ENCODE measurements at places on chromosomes 13 and 19.

DNA sequence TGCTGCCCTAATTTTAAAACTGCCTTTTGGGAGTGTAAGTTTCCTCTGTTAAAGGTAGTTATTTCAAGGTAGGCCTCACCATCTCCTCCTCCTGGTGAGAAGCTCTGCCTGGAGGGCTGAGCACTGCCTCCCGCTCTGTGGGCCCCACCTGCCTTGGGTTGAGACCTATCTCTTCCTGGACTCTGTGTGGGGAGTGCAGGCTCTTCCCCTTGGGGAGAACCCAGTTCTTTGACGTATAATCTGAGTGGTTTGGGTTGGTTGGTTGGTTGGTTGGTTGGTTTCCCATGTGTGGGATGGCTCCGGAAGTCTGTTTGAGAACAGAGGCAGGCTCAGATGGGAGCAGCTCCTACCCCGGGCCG, 39.1 kb downstream of the ACTN4 start:
- peak; percentile 69 for DNase-seq

DNA sequence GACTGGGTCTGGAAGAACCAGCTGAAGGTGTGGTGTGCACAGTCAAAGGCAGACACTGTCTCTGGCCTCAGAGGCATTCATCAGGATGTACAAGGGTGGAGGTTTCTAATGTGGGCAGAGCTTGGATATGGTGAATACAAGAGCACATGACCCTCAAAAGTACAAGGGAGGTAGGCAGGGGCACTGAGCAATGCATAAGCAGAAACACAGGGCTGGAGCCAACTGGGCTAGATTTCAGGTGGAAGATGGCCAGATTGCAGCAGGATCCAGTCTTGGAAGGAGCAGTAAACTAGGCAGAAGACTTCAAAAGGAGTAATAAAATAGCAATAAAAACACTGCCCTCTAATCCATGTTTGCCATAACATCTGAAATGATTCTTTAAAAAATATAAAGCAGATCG, 417.1 kb downstream of the OLFM4 start:
- no peak for DNase-seq

- DNase-seq, result no peak
These were observed 47.5 kb downstream of the WASF3 start for GRCh38 chr13:26604784-26605545.

GRCh38 chr13:99506634-99507033, 5.4 kb downstream of the TM9SF2 start:
- DNase-seq, result no peak

DNA sequence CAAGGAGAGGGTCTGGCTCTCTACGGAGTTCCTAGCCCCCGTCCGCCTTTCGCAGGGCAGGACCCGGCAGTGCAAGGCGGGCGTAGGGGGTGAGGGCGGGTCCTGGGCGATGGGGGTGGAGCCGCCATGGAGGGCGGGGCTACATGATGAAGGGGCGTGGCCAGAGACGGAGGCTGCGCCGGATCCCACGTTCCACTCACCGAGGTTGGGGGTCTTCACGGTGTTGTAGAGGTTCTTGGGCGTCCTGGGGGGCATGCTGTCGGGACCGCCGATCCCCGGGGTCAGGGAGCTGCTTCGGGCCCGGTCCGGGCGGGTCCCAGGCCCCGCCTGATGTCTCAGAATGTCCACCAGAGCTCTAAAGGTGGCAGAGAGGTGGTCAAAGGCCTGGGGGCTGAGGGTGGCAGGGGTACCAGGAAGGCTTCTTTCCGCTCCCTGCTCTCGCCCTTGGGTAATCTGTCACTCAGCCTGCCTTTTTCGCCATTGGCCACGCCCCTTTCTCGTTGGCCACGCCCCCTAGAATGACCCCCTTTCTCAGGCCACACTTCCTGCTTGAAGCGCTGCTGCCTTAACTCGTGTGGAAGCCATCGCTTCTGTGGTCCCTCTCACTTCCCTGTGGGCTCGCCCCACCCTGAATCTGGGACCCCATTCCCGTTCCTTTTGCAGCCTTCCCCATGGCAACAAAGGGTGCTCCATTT, 2.5 kb downstream of the SHISA7 start:
- no peak for DNase-seq

- DNase-seq, result no peak
These were observed 240.0 kb downstream of the GPC6 start for GRCh38 chr13:93466502-93467036.

GRCh38 chr13:113979791-113980471, 6.1 kb upstream of the C13orf46 start:
- DNase-seq, result no peak

DNA sequence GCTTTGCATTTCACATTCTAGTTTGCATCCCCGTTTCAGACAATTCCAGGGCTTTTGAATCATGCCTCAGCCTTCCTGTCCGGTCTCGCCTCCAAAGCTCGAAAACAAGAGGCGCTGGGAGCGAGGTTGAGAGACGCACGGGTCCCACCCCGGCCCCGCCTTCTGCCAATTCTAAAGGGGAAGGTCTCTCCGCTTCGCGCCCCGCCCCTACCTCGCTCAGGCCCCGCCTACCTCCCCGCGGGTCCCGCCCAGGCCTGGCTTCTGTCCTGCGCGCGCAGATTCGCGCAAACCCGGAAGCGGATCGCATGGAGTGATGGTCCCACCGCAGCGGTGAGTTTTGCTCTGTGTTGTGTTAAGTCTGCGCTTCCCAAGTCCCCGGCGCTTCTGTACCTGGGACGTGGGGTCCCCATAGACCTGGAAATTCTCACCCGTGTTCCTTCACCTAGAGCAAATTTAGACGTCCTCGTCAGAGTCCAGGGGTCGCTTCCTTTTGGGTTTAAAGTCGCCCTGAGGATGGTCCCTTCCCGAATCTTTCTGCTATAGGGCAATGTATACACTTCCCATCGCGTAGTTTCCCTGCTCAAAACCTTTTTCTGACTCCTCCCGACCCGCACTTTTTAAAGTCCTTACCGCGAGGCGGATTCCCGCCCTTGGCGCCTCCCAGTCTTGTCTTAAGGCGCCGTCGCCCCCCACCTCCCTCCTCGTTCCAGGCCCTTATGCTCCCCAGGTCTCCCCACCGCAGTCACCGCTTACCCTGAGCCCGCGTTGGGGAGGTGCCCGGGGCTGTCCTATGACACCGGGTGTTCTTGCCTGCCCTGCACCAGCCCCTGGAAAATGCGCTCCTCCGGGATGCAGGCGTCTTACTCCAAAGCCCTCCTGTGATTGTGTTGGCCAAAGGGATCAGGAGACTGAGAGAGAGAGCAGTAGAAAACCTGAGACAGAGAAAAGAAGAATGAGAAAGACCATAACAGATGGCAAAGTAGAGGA, at the start of gene ZNF845:
ZNF845 (plus strand) TSS at position 287 of the 987 bp plus-strand sequence. CDS start 7,559 bp downstream, outside the sequence.
- peak; percentile 83 for DNase-seq

- no peak for DNase-seq
These were observed 12.4 kb upstream of the ELAVL1 start for GRCh38 chr19:8017808-8018207.

DNA sequence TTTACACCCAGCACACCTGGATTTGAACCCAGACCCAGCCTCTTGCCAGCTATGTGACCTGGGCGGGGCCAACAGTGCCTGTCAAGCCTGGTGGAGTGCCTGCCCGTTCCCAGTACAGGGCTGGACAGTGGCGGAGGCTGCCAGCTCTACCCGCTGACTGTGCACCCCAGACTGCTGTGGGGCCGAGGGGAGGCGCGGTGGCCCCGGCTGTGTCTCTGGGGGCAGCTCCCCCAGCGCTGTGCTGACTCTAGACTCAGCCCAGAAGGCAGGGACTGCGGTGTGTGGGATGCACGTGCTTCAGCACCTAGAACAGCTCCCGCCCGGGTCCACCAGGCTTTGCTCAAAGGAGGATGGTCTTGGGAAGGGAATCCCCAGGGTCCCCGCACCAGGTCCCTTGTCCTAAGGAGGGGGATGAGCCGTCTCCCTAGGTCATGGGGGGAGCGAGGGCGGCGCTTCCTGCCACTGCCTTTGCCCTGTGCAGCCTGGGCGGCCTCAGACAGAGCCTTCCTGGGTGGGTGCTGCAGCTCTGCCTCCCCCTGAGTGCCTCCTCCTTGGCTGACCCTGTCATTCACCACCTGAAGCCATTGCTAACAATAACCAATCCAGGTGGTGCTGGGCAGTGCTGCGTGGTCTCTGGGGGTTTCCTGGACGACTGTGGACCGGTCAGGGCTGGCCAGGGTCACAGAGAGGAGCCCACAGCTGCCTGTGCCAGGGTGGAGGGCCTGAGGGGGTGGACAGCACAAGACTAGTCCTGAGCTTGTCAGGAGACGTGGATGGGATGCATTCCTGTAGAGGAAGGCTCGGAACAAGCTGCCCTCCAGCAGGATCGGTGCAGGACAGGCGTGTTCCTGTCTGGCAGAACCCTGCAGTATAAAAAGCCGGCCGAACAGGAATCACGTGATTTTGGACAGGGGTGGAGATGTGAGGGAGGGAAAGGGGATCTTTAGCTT, 18.6 kb downstream of the TMEM255B start:
- DNase-seq, result no peak

- DNase-seq, result no peak
These were observed 1442.9 kb downstream of the UQCRFS1 start for GRCh38 chr19:27770095-27770494.

DNA sequence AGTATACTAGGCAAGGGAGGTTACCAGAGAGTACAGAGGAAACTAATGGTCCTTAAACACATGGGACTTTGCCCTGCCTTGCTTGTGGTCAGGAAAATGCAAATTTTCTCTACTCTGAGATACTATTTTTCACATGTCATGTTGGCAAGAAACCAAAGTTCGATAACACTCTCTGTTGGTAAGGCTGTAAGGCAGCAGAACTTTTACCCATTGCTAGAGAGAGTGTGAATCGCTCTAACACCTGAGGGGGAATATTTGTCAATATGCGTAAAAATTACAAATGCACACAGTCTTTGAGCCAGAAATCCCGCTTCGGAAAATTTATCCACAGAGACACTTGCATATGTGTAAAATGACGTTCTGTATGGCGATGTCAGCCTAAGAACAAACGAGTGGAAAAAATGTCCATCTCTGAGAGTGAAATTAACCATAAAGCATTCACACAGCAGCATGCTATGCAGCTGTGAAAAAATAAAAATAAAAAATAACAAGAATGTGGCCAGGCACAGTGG, 9.5 kb upstream of the RFX1 start:
- DNase-seq, result no peak
